ENCODE measurements at places on chromosomes 16 and 17.

DNA sequence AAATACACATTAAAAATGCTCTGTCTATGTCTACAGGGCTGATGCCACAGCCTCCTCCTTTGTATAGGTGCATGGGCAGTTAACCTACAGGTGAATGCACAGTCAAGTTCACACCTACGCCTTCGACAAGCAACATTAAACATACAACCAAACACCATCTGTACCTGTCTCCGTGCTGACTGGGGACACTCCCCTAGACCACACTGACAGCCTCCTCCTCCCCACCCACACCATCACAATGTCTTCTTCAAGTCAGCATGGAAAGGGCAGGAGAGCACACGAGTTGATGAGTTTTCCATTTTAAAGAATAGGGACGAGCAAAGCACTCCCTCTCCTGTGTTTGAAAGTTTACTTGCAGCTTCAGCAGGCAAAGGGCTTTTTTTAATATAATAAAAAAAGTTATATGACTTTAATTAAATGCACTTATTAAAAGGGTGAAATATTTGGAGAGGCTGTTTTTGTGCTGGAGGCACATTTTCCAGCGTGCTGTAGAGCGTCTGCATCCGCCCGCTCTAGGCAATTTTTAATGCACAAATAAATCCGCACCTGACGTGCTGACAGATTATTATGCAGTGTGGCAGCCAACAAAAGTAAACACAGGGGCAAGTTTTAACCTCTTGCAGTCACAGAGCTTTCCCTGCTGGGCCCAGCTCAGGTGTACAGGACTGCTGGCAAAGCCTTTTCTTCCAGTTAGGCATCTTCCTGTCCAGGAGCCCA is 367.9 kb downstream of the SOX9 start:
- DNase-seq = no peak

DNA sequence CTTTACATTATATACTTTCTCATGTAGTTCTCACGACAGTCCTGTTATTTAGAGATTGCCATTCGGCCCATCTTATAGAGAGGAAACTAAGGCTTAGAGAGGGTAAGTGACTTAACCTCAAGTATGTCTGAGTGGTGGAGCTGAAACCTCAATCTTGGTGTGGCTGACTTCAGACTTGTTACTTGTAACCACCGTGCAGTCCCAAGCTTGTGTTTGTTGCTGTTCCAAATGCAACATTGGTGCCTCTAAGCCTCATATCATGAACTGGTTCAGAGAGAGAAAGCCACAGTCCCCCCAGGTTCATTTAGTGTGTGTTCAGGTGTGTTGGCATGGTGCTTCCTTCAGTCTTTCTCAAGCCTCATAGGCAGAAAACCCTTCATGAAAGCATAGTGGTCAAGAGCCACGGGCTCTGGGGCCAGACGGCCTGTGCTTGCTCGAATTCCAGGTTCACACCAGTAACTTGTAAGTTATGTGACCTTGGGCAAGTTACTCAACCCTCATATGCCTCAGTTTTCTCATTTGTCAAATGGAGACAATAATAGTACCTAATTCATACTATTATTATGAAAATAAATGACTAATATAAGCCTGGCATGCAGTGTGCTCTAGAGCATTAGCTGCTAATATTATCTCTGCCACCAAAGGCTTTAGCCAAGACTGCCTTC is 39.9 kb downstream of the CDH1 start:
- no peak for DNase-seq

DNA sequence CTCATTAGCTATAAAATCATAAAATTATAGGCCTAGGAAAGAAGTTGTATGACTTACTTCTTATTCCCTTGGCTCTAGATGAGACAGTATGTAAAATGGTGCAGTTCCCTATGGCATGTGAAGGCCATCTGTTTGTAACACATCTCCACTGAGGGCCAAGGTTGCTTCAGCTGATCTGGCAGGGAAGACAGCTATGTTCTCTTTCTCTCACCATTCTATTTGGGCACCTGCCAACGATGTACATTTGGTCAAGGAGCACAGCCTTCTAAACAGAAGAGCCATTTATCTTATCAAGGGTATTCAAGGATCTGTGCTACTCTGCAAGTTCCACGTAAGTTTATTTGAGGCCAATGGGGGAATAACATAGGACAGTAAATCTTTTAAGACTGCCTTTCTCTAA is 129.8 kb upstream of the TOM1L1 start:
- no peak for DNase-seq

GRCh38 chr16:86498671-86499439 is 11.5 kb upstream of the FOXF1 start:
- no peak for DNase-seq

DNA sequence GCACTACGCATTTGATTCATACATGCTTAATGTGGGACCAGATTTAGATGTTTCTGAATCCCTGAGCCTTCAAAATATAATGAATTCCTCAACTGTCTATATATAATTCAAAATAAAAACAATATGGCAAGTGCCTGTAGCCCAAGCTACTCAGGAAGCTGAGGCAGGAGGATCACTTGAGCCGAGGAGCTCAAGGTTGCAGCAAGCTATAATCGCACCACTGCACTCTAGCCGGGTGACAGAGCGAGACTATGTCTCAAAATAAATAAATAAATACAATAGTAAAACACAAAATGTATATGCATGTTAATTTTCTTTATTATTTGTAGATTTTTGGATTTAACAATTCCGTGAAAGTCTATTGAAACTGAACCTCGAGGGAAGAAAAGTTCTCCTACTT is 50.6 kb upstream of the IRX6 start:
- DNase-seq = no peak

- DNase-seq = peak; percentile 51
Measured at GRCh38 chr16:81696961-81697615, 82.0 kb upstream of the PLCG2 start.

- DNase-seq = no peak
Measured at GRCh38 chr17:8223356-8224126, 13.2 kb upstream of the AURKB start.

DNA sequence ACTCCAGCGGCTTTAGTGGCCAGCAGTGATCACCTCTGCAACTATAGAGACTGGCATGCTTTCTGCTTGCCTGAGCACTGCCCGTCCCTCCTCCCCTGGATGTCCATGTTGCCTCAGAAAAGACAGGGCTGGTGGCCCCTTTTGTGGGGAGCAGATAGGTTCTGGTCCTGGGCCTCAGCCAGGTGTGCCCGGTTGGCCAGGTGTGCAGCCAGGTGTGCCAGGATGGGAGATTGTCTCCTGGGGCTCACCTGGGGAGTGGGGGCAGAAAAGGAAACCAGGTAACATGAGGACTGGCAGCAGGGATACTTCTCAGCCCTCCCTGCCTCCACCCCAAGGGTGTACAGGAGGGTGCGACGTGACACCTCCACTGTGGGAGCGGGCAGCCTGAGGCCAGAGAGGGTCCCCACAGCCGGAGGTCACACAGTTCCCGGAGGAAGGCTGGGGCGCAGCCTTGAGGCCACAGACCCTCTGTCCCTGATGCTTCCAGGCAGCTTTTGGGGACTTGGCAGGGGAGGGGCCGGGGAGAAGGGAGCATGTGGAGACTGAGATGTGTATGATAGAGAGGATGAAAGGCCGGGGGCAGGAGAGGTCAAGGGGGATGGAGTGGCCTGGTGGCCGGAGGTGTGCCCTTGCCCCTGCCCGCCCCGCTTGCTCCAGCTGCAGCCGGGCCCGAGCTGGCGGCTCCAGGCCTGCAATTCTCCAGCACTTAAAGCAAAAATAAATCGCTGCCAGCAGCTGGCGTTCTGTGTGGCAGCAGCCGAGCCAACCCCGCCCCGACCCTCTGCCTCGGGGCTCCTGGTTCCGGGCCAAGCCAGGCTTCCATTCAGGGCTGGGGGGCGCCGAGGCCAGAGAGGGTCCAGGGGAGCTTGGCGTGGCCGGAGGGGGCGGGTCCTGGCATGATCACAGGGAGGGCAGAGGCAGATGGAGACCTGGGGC is 6.7 kb downstream of the KCNJ12 start:
- no peak for DNase-seq

DNA sequence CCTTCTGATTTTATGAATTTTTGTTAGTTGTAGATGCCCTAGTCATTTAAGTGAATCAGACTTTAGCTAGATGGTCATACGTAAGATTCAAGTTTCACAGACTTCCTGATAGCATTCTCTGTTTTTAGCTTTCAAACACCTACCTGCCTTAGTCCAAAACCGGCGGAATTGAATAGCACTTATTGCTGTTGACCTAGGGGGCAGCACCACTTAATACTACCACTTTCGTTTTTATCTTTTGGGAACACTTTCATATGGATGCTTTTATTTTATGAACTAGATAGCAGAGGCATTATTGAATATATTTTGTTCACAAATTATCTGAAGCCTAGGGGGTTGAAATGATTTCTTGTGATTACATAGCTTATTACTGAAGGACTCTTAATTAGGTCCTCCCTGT is 31.5 kb downstream of the TADA2A start:
- DNase-seq = no peak

DNA sequence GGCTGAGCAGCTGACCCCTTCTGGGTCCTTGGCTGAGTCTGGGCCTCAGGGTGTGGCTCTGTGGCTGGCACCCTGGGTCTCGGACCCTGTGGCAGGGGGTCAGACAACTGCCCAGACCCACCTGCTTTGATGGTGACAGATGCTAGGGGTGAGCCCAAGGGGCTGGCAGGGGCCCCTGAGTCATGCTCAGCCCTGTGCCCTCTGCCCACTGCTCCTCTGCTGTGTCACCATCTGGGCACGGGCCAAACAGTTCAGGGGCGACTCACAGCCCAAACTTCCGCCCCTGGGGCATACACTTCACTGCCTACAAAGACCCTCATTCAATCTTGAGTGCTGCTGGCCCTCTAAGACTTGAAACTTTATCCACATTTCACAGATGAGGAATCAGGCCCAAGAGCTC is 5.7 kb downstream of the ADGRG1 start:
- no peak for DNase-seq

GRCh38 chr17:68378268-68379176 is 78.8 kb downstream of the WIPI1 start:
- DNase-seq = peak; percentile 63

GRCh38 chr16:46830417-46830901 is 521 bp downstream of the C16orf87 start:
- no peak for DNase-seq

- peak; percentile 46 for DNase-seq
Measured at GRCh38 chr17:80252871-80253270, 7.8 kb upstream of the RNF213 start.

DNA sequence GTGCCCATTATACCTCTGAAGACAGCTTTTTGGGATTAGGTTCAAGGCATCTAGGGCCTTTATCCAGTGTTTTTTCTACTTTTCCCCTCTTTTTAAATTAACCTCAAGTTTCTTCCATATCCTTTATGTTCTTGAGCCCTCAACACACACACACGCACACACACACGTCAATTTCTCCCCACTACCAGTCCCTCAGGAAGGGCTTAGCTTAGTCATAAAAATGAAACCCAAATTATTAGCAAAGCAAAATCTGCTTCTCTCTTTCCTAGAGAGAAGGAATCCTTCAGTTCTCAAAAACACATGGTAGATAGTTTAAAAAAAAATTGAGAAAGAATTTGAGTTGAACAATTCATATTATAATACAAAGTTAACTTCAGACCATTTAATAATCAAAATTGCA is 401.1 kb downstream of the XYLT1 start:
- DNase-seq = no peak

GRCh38 chr16:69199382-69199781 is 12.4 kb downstream of the SNTB2 start:
- no peak for DNase-seq

DNA sequence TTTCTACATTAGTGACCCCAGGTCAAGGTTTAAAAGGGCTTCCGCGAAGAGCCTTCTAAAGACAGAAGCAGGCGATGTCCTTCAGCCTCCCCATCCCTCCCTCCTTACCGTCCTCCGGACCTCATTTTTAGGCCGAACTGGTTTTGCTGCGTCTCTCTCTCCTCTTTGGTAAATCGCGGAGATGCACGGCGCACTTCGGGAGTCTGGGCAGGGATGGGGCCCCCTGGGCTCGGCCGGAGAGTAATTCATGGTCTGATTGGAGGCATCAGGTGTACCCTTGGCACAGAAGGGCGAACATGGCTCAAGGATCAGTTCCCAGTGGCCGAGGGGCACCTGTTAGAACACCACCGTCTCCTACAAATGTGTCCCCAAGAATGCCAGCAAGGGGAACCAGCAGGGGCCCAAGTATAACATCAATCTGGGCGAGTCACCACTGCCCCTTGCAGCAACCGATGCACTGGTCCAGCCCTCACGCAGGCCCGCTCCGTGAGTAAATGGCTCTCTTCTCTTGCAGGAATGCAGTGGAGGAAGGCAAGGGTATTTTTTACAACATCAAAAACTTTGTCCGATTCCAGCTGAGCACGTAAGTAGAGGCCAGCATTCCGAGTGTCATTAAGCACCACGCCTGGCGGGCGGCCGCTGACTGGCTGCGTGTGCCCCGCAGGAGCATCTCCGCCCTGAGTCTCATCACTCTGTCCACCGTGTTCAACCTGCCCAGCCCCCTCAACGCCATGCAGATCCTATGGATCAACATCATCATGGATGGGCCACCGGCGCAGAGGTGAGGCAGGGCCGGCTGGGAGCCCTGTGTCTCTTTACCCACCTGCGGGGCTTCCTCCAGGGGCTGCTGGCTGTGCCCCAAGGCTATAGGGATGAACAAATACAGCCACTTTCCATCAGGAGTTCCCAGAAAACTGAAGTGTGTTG is 45.6 kb downstream of the MEAK7 start:
- no peak for DNase-seq

GRCh38 chr17:2982854-2983253 is 80.6 kb downstream of the OR1D5 start:
- DNase-seq = no peak

- no peak for DNase-seq
Measured at GRCh38 chr16:12611006-12611477, 192.6 kb downstream of the CPPED1 start.

GRCh38 chr17:77872714-77873499 is 85.6 kb upstream of the TNRC6C start:
- no peak for DNase-seq

DNA sequence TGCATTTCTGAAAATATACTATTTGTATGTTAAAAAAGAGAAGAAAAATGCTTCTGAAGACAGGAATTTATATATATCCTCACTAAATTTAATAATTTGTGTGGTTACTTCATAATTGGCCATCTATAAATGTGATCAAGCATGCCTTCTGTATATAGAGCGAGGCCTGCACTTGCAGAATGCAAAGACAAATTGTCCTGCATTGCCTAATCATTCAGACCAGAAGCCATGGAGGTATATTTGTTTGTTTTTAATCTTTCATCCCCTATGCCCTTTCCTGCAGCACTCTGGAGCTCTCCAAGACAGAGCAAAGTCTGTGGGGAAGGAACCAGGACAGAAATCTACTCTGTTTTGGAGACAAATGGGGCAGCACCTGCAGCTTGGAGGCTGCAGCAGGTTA is 23.8 kb upstream of the DDX52 start:
- no peak for DNase-seq

DNA sequence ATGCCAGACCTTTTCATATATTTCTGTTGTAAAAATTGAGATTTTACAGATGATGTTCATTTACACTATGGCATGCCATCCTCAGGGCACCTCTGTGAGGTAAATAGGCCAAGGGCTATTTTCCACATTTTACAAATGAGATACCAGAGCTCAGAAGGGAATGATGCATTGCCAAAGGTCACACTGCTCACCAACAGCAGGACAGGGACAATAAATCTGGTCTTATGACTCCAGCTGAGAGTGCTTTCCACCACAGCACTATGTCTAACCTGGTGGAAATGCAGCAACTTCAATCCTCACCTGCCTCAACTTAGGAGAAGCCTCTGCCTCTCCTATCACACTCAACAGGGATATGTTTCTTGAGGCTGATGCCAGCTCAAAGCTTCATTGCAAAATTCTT is 40.6 kb downstream of the GRIN2A start:
- no peak for DNase-seq

All from HCT116 (cell line).